ENCODE measurements at places on chromosomes 13 and 19.

GRCh38 chr19:31347354-31347753 is 1.9 kb downstream of the TSHZ3 start:
- no peak for DNase-seq

DNA sequence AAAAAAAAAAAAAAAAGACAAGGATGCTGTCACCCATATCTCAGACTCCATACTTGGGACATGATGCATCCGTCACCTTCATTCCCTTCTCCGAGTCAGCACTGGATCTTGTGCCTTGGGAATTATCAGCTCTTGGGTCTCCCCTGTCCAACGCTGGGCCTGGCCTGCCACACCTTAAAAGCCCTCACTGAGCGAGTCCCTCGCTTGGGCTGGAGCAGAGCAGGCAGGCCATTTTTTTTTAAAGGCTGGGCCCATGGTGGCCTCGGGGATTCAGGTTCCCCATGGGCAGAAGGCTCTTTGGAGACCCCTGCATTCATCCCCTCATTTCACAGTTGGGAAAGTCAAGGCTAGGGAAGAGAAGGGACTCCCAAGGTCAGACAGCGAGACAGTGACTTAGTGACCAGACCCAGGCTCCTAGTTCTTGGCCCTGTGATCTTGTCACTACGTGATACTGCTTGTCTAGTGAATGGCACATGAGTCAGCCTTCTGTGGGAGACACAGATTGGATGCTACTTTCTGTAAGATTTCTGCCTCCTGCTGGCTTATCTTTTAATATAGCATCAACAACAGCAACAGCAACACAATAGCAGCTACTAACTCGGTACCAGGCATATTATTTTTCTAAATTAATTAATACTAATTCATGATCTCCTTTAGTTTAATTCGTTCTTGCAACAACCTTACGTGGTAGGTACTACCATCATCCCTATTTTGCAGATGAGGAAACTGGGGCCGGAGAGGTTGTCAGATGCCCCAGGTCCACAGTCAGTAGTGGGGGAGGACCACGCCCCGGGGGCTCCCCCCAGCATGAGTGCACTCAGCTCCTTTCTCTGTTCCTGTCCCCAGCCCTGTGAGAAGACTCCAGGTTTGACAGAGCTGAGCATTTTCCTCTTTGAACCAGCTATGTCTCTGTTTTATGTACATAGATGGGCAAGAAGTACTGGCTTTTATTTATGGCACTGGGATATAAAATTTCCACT is 27.4 kb upstream of the ZNF536 start:
- DNase-seq = no peak

DNA sequence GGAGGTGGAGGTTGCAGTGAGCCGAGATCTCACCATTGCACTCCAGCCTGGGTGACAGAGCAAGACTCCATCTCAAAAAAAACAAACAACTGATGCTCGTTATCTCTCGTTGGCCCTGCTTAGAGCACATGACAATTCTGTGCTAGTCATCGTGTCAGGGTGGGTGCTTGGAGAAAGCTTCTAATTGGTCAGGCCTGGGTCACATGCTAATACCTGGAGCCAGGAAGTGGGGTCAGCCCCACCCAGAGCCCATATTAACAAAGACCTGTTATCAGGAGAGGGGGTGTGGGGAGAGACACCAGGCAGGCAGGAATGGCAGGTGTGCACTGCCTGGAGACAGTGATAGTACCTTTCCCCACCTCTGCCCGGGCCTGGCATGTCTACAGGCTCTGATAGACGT is 84.9 kb downstream of the DPF1 start:
- DNase-seq = no peak

GRCh38 chr19:281992-282391 is 9.2 kb downstream of the PLPP2 start:
- DNase-seq = no peak

DNA sequence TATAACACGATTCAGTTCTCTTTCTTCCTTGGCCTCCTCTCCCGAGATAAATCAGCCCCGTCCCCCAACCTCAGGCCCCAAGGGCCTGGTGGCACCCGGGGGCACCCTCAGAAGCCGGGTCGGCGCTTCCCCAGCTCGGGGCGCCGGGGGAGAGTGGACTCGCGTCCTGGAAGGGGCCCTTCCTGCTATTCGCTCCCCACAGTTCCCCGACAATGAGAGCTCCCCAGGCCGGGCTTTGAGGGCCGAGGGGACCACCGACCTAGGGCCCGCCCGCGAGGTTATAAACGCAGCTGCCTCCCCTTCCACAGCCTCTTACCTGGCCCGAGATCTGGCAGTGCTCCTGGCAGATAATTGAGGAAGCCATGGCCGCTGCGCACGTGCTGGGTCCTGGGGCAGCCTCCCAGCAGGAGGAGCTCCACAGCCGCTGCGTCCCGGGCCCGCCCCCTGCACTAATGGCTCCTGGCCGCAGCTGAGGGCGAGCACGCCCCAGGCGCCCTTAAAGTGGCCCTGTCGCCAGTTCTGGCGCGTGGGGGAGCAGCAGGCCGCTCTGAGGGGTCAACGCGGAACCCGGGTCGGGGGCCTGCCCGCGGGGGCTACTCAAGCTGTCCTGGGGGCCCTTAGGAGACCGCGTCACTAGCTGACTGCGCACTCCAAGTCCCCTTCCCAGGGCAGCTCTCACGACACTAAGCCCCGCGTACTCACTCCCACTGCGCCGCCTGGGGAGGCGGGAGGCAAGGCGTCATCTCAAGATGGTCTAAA is at the start of gene SOHLH2:
TSS of gene SOHLH2 (minus strand) at position 394 of the 759 bp plus-strand sequence. CDS start at position 364, 30 bp downstream.
- no peak for DNase-seq

- no peak for DNase-seq
These were observed 334.1 kb downstream of the SHISA2 start for GRCh38 chr13:25717666-25718197.

- no peak for DNase-seq
These were observed 37.7 kb downstream of the RAP2A start for GRCh38 chr13:97471711-97472110.

DNA sequence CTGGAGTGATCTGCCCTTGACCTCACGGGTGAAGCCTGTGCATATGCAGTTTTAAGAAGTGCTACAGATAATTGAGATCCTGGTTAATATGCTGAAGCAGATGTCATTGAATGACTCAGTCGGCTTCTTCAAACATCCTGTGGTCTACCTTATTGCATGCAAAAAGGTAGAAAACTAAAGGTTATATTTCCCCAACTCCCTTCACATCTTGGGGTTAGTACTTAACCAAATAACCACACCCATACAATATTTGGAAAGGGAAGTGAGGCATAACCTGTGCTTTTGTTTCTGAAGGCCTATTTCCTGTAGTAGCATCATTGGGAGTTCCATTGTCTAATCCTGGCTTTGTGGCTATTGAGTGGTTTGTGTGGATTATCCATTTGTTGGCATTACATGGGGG is 58.3 kb downstream of the RAP2A start:
- DNase-seq = no peak

DNA sequence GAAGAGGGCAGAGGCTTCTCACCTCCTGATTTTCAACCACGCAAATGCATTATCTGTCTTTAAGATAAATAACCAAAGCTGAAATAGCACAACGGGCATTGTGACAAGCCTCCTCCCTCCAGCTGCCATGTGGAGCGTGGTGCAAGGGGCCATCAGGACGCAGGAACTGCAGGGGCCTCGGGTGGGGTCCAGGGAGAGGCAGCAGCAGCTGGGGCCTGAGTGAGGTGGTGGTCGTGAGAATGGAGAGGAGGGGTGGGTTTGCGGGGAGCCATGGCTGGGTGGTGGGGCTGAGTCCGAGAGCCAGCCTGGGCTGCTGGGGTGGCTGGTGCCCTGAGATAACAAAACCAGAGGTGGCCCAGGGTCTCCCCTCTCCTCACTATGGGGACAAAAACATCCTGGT is 66.0 kb downstream of the EPS15L1 start:
- DNase-seq = no peak

DNA sequence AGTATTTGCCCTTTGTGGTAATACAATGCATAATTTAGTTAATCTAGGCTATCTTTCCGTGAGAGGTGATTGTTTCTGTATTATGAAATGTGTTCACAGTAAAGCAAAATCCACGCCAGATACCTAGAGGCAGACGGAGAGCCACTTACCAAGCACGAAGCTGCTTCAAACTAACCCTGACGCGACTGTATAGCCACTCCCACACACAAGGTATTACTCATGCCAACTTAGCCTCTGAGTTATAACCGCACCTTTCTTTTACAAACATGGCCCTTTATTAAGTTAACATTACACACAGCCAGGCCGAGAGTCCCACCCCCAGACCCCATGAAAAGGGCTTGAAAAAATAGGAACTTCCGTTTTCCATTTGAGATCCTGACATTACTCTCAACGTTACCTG is 185.7 kb downstream of the ABCC4 start:
- no peak for DNase-seq

DNA sequence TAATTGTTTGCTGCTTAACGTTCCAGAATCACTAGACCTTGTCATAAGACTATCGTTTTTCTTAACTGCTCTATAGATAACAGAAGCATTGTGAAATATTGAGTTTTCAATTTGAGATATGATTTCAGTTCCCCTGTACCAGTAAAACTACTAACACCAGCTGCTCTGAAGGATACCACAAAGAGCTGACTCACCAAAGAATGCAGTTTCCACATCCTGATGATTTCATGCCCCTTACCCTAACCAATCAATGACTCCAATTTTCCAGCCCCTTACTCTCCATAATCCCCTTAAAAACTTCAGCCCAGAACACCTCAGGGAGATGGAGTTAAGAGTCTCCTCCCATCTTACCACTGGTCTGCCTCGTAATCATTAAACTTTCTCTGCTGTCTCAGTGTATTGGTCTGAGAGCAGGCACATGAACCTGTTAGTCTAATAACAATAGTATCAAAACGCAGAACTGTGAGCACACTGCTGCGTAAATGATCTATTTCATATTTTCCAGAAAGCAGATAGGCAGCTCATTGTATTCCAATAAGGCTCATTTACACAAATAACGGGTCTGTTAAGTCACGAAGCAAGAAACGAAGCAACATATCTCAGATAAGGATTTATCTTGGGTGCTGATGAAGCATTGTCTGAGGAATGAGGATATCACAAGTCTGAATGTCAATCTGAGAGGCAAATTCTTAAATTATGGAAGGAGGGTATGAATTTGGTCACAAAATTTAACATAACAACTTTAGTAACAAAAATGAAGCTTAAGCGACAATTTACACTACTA is 14.1 kb upstream of the CCNA1 start:
- no peak for DNase-seq
